ENCODE measurements at places on chromosomes 12 and 14. TPM values are rescaled to one million over a fixed set of nuclear protein-coding genes. Genes with fewer than 3 reads are reported as not detected.

CMKLR1 gene
- total RNA-seq: 5.7 TPM

SOX5 gene
- total RNA-seq: 30.4 TPM

RNASE2 gene
- 0.81 TPM for total RNA-seq

MYG1 gene
- 22.2 TPM for total RNA-seq

TMPRSS12 gene
- not detected for total RNA-seq

- no peak for DNase-seq
Measured at GRCh38 chr12:90301561-90302133, 593.0 kb upstream of the ATP2B1 start.

DNA sequence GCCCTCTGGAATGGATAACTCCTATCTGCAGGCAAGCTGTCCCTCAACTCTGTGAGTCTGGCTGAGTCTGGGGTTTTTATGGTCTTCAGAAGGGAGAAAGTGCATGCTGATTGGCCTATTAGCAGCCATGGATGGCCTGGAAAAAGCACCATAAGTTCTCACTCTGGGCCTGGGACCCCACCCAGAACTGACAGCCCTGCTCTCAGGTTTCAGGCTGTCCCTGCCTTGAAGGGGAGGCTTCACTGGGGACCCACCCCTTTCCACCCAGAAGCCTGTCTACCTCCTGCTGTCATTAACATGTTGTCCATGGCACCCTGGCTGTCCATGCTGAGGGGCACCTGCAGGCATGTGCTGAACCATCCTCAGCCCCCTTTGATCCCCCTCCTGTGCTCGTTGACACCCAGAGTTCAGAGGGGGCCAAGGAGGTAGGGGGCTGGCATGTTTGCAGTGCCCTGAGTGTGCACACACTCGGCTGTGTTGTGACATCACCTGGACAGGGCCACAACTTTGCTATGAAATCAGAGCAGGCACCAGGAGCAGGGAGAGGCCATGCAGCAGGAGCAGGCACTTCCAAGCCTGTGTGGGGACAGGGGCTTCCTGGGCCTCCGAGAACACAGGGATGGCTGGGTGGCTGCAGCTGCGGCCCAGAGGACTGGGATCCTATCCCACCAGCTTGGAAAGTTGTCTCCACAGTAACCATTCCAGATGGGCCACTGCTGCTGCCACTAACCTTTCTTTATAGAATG, 84.7 kb downstream of the ACSS3 start:
- no peak for DNase-seq
